SHP77 treated with DMSO at 0.1 percent for 48 hours (cell line): ENCODE measurements at places on chromosomes 1 and 21.

- no peak for DNase-seq
These were observed 418.5 kb downstream of the PTPRC start for GRCh38 chr1:199057322-199057721.

- no peak for DNase-seq
These were observed 3.7 kb downstream of the PADI6 start for GRCh38 chr1:17375651-17376050.

DNA sequence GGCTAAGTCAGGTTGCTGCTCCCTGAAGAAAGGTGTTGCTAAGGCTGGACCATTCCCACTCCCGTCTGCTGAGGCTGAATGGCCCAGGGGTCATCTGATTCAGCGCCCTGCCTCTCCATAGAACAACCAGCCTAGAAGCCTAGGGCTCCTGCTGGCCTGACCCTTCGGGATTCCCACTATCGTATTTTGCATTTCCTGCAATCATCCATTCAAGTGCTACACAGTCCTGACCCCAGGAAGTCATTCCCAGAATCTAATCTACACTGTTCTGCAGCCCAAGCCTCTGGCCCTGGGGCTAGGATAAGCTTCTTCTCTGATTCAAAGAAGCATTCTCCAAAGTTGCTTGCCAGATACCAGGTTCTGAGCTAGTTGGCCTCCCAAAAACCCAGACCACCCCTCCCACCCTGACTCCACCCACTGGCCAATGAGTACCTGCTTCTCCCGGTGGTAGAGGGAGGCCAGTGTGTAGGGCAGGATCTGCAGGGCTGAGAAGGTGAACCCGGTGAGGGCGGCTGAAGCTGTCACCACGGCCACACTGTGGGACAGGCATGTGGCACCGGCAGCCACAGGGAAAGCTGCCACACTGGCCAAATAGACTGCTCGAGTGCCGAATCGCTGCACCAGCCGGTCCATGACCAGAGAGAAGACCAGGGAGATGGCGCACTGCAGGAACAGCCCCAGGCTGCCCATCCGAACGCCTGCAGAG lies 18.7 kb downstream of the SLC45A3 start:
- DNase-seq = no peak

DNA sequence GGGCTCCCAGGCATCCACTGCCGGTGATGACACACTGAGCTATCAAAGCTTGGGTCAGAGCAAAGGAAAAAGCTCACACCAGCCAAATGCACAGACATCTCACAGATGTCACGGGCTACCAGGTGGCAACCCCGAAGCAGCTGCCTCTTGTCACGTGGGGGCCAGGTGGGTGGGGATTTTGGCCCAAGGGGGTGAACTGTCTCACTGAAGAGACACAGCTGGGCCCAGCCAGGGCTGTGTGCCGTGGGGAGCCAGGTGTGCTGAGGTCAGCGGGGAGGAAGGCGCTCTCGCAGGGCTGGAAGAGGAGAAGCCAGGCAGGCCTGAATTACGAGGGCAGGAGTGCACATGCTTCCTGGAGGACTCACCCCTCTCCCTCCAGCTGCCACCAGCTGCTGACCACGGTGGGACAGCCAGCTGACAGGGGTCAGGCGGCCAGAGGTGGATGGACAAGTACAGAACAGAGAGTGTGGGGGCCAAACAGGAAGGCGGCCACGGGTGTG lies 32.4 kb downstream of the KCNN3 start:
- DNase-seq = peak; percentile 91

GRCh38 chr1:60765204-60765603 lies 317.2 kb upstream of the NFIA start:
- peak; percentile 19 for DNase-seq

GRCh38 chr21:44519346-44520325 lies 20.4 kb downstream of the KRTAP10-1 start:
- no peak for DNase-seq

DNA sequence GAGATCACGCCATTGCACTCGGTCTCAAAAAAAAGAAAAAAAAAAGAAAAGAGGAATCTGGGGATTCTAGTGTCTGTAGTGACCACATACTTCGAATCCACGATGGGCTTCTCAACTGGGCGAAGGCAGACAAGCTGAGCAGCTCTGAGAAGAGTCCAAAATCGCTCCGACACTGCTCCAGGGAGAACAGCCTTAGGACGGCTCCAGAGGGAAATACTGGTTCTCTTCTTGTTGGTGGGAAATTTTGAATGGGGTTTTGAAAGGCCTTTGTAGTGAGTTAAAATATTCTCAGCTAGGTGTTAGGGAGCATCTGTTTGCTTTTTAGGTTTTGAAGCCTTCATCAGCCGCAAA lies 18.3 kb upstream of the HJV start:
- DNase-seq = peak; percentile 38

- no peak for DNase-seq
These were observed 5.7 kb upstream of the PAXBP1 start for GRCh38 chr21:32777269-32777668.

- DNase-seq = no peak
These were observed 5.4 kb downstream of the VPS45 start for GRCh38 chr1:150072959-150073358.

DNA sequence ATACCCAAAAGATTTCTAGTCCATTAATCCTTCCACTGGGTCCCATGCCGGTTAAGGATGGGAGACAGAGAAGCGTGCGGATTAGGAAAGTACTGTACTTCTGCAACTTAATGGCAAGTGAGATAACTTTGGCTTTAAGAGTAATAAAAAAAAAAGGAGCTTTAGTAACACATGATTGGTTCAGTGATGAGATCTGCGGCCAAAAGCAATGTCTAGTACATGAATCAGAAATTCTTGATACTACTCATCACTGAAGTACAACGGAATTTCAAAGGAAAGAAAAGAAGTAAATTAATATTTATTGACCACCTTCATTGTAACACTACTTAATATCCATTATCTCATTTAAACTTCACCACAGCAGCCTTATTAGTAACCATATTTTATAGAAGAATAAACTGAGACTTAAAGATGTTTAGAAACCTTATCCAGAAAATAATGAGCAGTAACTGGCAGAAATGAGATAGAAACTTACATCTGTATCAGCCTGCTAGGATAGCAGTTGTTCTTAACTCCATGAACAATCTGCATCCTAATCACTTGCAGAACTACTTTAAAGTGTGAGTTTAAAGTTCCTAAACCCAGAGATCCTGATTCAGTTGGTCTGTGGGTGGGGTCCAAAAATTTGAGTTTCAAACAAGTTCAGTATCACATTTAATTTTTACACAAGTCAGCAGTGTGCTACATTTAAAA lies 14.1 kb upstream of the NUF2 start:
- no peak for DNase-seq

GRCh38 chr1:1199961-1200875 lies 6.2 kb downstream of the TNFRSF18 start:
- no peak for DNase-seq

- DNase-seq = no peak
These were observed 59.0 kb upstream of the SLC30A10 start for GRCh38 chr1:219987325-219987724.

DNA sequence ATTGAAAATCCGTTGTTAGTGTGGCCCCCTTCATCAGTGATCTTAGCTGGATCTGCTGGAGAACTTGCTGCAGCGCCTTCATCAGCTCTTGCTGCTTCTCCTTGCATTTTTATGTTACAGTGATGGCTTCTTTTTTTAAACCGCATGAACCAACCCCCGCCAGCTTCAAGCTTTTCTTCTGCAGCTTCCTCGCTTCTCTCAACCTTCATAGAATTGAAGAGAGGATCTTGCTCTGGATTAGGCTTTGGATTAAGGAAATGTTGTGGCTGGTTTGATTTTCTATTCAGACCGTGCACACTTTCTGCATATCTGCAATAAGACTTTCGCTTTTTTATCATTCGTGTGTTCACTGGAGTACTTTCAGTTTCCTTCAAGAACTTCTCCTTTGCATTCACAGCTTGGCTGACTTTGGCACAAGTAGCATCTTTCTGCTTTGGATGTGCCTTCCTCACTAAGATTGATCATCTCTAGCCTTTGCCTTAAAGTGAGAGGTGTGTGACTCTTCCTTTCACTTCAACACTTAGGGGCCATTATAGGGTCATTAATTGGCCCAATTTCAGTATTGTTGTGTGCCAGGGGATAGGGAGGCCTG lies 13.1 kb downstream of the RNF187 start:
- DNase-seq = no peak
